Frontal cortex (tissue), 4 donors: ENCODE measurements at places on chromosomes 6 and 20. TPM values are rescaled to one million over a fixed set of nuclear protein-coding genes. Genes with fewer than 3 reads are reported as not detected.

DNA sequence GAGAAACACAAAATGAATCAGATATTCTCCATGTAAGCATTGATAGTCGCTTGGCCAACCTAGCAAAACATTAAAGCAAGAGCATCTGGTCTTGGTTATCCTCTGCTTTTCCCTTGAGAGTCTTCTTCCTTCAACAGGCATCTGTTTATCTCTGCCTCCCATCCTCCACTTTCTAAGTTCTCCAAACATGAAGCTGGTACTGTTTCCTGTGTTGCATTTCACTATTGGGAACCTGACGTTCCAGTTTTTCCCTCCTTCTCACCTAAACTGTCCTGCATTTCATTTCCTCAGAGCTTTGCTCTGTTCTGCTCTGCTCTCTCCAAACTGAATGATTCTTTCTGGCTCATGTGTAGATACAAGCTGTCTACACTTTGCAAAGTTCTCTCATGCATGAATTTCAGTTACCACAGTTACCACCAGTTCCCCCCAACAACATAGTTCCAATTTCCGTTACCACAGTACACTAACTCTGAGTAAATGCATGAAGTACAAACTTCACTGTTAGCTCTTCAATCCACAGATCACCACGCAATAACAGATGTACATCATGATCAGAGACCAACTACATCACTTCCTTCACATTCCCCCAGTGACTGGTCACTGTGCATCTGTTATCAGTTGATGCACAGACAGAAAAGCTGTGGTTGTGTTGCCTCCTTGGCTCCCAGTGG lies 86.7 kb upstream of the F13A1 start:
- DNase-seq: no peak

GRCh38 chr6:87848616-87849015 lies 146.6 kb upstream of the AKIRIN2 start:
- DNase-seq: no peak

- no peak for DNase-seq
Observed at GRCh38 chr6:137640086-137640485, 145.9 kb upstream of the OLIG3 start.

Gene LRRC73
- total RNA-seq: 2.9 TPM

GRCh38 chr20:53961527-53961926 lies 108.9 kb downstream of the BCAS1 start:
- DNase-seq: no peak

DNA sequence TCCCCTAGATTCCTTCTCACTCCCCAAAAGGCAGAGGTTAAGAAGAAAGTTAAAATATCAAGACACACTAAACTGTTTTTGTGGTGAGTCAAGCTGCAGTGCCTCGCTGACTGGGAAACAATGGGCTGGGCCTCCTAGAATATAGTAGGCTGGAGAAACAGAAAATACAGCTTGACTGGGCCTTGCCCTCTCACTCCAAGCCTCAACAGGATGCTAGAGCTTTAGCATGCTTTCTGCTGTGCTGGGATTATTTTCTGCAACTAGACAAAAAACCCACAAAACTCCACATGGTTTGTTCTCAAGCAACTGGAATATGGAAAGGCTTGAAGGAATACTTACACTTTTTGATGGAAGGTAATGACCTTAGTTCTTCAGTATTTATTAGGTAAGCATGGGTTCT lies 27.9 kb downstream of the FOXO3 start:
- no peak for DNase-seq

GRCh38 chr20:24695529-24696225 lies 226.2 kb downstream of the SYNDIG1 start:
- DNase-seq: no peak

Gene HNF4A
- total RNA-seq: not detected

GRCh38 chr6:124825564-124825963 lies 136.7 kb upstream of the RNF217 start:
- DNase-seq: no peak

DNA sequence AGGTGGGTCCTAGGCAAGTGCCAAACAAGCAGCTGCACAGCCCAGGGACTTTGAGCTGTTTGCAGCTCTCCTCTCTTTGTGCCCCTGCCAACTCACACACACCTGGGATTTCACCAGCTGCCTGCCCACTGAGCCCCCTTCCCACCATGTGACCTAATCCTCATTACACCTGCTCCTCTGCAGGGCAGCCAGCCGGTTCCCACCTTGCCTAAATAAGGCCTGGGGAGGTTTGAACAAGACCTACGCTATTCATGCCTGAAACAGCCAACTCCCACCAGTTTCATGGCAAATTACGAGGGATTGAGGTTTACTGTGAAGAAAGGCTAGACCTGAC lies 92.6 kb upstream of the SOX4 start:
- DNase-seq: no peak

GRCh38 chr20:63775096-63775978 lies 35.8 kb downstream of the SLC2A4RG start:
- DNase-seq: peak; percentile 59

DNA sequence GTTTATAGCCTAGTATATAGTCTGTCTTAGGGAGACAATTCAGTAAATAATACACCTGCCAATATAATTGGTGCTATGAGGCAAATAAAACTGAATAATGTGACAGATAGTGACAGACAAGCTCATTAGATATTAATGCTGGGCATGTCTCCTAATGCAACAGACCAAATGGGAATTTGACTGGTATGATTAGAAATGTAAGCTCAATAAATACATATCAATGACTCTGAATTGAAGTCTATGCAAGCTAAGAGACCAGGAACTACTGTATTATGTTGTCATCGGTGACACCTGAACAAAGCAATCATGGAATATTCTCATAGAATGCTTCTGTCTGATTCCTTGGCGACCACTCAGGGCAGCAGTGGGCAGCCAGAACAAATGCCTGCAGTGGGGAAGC lies 2.5 kb upstream of the SNX3 start:
- no peak for DNase-seq

DNA sequence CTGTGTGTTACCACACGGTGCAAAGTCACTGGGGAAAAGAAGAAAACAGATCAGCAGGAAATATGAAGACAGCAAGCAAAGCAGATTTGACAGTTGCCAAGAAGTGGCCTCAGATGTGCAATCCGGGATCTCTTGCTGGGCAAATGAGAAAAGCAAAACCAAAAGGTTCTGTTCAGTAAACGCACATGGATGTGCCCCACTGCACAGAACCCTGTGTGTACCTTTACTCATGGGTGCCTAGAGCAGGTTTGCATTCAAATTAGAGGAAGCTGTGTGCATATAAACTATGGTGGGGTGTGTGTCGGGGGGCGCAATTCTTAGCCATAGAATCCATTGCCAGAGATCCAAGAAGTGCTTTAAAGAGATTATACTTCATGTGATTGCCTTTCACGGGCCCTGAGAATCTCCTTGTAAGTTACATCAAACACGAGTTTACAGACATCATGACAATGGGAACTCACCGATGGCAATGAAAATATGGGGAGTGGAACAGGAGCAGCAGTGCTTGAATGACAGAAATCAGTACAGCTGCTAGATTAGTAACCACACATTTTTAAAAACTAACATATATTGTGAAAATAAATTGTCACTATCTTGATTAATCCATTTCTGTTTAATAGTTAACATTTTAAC lies 154.3 kb downstream of the ADGRG6 start:
- no peak for DNase-seq

DNA sequence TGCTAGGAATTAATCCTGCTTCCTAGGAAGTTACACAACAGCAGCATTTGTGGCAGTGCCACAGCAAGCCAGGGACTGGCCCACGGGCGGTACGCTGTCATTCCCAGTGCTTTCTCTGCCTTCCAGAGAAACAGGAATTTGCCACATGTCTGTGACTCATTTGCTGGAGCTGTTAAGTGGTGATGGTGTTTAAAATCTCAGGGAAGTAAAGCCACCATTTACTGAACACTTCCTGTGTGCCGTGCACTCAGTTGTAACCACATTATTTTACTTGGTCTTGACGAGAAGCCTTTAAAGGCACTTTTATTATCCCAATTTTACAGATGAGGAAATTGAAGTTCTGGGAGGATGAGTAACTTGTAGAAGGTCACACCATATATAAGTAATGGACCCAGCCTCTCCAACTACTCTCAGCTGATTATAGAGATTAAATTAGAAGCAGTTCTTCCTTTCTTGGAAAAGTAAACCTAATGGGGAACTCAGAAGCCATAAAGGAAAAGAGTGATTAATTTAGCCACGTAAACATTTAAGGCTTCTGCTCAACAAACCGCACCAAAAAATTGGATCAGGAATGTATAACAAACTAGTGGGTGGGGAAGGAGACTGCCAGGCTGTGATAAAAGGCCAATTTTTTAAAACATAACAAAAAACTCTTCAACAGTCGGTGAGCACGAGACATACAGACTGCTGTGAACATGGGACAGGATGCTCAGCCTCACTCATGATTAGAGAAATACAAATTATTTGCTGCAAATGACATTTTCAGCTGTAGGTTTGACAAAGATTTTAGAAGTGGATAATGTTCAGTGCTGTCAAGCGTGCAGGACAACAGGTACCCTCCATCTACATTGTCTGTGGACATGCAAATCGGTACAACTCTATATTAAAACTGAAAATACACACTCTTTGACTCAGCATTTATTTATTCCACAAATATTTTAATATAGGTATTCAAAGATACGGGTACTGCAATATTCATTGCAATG lies 311.2 kb downstream of the NRN1 start:
- no peak for DNase-seq

GRCh38 chr20:60206259-60206658 lies 248.0 kb downstream of the CDH26 start:
- no peak for DNase-seq
